Esophagus mucosa (tissue), 1 donor: ENCODE measurements at places on chromosomes 11 and 22. TPM values are rescaled to one million over a fixed set of nuclear protein-coding genes. Genes with fewer than 3 reads are reported as not detected.

DNA sequence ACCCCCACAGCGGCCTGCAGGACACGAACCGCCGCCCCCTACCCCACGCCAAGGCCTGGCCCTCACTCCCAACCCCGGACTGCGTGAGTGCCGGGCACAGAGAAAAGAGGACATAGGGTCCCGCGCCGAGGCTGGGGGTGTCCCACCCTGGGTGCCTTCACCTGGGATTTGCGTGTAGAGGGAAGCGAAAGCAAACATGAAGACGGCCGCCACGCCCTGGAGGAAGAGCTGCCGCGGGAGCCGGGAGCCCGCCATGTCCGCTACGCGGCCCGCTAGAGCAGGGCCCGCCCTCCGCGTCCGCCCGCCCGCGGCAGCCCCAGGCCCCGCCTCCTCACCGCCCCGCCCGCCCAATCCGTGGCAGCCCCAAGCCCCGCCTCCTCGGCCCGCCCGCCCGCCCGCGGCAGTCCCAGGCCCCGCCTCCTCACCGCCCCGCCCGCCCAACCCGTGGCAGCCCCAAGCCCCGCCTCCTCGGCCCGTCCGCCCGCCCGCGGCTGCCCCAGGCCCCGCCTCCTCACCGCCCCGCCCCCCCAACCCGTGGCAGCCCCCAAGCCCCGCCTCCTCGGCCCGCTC lies at the start of gene LMF2:
Gene LMF2, minus strand, starts transcription at position 282 of the 570 bp plus-strand sequence. Its CDS starts 27 bp downstream, at position 255.
- peak; percentile 78 for ATAC-seq

DNA sequence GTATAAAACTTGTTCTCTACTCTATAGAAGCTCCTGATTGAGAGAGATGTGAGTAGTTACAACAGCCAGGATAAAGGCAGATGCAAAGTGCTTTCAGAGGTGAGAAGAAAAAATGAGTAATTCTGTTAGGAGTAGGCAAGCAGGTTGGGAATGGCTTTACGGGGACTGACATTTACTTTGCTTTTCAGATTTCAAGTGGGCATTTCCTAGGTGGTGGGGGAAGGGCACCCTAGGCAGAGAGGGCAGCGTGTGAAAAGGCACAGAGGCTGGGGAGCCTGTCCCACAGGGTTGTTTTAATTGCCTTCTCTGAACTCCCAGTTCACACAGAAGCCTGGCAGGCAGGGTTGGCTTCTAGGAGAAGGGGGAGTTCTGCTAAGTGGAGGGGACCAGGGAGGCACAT lies 106.5 kb downstream of the NAV2 start:
- no peak for ATAC-seq

DNA sequence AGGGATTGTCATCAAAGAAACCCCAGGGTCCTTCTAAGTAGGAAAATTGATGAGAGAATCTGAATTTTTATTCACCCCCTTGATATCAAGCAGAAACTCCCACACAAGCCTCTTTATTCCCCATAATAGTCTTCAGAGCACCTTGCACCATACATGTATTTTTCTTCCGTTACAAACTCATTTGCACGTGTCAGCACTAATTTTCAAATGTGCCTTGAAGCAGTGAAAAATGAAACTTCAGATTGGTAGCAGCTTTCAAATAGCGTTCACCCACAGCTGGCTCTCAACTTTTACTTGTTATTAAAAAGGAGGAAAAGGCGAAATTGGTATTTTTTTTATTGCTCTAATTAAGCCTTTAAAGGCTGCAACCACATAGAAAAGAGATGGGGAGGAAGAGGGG lies 343.0 kb upstream of the TENM4 start:
- ATAC-seq = no peak

DNA sequence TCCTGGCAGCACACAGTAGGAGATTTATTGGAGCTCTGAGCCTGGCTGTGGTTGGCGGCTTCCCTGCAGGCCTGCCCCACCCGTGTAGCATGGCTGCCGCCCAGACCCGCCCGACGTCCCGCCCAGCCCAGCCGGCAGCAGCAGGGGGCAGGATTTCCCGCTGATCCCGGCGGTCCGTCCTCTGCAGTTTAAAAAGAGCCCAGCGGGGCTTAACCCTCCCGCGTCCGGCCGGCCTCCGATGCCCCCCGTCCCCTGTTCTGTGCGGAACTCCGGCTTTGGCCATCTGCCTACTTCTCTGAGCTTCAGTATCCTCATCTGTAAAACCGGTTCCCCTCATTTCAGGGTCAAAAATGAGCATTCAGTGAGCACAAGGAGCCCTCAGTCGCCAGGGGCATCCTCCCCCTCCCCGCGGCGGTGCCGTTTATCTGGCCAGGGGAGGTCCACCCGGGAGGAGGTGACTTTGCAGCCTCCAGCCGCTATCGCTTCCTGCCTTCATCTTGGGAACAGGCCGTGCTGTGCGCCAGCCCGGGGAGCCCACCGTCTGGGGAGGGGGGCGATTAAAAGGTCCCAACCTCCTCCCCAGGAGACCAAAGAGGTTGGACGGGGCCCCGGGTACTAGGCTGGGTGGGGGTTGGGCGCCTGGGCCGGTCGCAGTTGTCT lies at the start of gene GAS2L1:
Gene GAS2L1, plus strand, starts transcription at position 476 of the 660 bp plus-strand sequence. CDS start 1,456 bp downstream, outside the sequence.
- peak; percentile 42 for ATAC-seq

DNA sequence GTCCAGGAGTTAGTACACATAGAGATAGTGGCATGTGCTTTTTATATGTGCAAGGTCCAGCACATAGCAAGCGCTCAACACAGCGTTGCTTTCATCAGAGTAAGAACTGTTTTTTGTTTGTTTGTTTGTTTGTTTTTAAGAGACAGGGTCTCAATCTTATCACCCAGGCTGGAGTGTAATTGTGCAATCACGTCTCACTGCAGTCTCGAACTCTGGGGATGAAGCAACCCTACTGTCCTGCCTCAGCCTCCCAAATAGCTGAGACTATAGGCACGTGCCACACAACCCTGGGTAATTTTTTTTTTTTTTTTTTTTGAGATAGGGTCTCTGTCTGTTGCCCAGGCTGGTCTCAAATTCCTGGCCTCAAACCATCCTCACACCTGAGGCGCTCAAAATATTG lies 10.8 kb downstream of the TCN2 start:
- no peak for ATAC-seq

DNA sequence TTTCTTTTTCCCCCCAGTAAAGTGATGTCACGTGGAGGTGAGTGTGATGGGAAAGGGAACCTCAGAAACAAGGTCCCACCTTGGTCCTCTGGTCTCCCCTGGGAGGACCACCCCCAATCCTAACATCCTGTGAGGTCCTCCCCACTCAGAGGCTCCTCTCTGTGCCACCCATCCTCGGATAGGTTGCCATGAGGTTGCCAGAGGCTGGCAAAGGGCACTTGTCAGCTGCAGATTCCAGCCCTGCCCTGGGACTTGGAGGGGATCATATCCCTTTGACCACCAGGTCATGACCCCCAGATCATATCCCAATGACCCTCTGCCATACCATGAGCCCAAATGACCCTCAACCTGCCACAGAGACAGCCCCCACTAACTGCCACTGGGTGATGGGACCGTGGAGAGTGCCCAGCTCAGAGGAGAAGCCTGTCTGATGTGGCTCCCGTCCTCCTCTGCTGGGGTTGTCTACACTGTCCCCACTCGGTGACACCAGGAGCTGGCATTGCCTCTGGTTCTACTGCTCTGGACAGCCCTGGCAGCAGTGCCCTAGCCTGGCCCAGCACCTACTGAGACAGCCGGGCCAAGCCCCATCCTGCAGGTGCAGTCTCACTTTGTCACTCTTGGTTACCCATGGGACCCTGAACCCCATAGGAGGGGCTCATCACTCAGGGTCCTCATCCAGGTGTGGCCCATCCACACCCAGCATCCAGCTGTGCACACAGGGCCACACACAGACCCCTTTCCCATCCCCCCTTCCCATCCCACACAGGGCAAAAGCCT lies 90.2 kb upstream of the KCNQ1OT1 start:
- ATAC-seq = no peak

- ATAC-seq = no peak
Observed at GRCh38 chr11:126362879-126363655, 7.6 kb downstream of the ST3GAL4 start.

DNA sequence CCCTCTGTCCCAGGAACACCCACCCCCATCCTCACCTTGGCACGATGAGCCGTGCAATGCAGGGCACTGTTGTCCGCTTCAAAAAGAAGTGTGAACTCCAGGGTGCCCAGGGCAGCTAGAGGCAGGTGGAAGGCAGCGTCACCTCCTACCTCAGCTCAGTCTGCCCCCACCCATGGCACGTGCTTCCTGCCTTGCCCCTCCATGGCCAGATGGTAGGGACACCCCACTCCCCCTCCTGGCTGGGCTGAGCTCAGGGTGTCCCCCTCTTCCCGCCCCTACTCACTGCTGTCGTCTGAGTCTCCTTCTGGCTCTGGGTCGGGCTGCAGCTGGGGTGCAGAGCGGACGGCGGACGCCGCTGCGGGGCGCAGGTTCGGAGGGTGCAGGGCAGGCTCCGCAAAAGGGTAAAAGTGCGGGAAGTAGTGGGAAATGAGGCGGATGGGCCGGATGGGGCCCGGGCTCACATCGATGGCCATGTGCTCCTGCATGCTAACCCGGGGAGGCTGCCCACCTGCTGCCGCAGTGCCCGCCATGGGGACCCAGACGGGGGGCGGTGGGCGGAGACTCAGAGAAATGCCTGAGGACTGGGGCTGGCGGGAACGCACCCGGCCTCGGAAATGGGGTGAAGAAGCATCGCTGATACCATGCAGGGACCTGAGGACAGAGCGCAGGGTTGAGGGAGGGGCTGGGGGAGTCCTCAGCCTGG lies 9.1 kb downstream of the NDUFV1 start:
- peak; percentile 2 for ATAC-seq

DNA sequence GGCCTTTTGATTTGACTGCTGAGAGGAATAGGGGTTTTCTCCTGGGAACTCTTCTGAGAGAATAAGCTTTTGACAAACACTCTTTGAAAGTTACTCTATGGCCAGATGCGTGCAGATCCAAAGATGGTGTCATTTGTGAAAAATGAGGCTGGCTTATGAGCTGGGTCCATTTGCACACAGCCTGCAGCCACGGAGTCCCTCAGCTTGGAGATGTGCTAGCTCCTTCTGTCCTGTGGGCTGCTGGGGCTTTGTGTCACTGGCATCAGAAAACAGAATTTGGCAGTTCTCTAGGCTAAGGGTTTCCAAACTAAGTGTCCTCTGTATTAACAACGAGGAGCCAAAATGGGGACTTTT lies 702.4 kb downstream of the NTM start:
- ATAC-seq = no peak

- ATAC-seq = peak; percentile 47
Observed at GRCh38 chr11:11010624-11011127, 152.8 kb upstream of the ZBED5 start.

Gene FADS1
- 7.5 TPM for total RNA-seq

Gene SLC1A2
- not detected for total RNA-seq

- peak; percentile 86 for ATAC-seq
Observed at GRCh38 chr11:116732271-116733042, 40.3 kb downstream of the BUD13 start.

Gene CECR2
- 0.40 TPM for total RNA-seq

DNA sequence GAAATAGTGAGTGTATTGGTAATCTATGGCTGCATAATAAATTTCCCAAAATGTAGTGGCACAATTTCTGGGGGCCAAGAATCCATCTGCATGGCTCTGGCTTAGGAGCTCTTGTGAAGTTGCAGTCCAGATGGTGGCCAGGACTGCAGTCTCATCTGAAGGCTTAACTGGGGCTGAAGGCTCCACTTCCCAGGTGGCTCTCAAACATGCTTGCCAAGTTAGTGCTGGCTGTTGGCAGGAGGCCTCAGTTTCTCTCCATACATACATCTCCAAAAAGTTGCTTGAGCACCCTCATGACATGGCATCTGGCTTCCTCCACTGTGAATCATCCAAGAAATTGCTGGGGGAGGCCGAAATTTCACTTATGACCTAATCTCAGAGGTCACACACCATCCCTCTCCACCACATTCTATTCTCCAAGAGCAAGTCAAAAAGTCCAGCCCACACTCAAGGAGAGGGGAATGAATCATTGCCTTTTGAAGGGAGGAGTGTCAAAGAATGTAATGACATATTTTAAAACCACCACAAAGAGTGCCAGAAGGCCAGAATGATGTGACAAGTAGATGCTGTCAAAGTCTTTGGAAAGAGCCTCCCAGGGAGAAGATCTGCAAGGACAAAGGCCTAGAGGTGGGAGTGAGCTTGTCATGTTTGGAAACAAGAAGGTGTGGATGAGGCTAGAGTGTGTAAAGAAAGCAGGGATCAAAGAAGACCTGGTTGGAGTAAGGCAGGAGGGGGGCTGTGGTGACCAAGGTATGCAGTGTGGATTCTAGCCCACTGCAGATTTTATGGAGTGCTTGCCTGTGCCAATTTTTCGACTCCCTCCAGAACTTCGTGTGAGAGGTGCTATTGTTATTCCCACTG lies 566.2 kb downstream of the MIAT start:
- peak; percentile 26 for ATAC-seq

Gene CCDC116
- not detected for total RNA-seq

GRCh38 chr11:47003180-47003877 lies 66.8 kb downstream of the CSTPP1 start:
- no peak for ATAC-seq

GRCh38 chr11:109016724-109017123 lies 351.9 kb downstream of the DDX10 start:
- ATAC-seq = no peak

GRCh38 chr22:20579273-20580120 lies 72.1 kb downstream of the MED15 start:
- no peak for ATAC-seq

Gene MAPK8IP2
- total RNA-seq = 2.3 TPM

- peak; percentile 57 for ATAC-seq
Observed at GRCh38 chr11:116791002-116791812, 472 bp downstream of the APOA5 start.

GRCh38 chr11:61333550-61334433 lies 764 bp downstream of the TKFC start:
- no peak for ATAC-seq

DNA sequence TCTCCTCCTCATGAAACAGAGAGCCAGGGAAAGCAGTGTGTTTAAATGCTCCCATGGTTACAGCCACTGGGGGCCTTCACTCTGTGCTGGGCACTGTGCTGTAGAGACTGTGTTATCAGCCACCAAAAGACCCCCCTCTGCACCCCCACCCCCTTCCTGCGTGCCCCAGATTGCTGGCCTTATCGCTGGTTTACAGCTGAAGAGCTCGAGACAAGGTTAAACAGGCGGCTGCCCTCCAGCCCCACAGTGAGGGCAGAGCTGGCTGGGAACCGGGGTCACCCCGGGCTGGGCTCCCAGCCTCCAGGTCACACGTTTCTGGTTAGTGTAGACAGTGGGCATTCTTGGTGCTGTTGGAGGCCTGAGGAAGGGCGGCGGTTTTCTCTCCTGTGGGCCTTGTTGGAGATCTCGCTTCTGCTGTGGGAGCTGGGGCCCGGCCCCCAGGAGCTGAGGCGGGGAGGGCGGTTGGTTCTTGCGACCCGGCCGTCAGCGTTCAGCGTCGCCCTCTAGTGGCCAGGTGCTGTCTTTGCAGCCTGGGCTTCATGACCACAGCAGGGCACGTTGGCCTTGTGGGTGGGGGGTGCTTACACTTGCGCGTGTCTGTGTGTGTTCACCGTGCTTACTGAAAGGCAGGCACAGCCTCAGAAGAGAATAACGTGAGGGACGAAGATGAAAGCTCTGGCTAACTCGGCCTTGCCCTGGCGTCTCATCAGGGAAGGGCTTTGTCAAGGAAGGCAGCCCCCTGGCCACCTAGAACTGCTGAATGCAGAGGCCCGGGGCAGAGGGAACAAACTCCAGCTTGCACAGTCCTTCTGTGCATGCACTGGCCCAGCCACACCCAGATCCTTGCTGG lies 40.8 kb downstream of the TBC1D22A start:
- ATAC-seq = peak; percentile 59

- no peak for ATAC-seq
Observed at GRCh38 chr22:44179989-44180705, 578 bp upstream of the PARVG start.
